ENCODE measurements at places on chromosomes 3 and 15. TPM values are rescaled to one million over a fixed set of nuclear protein-coding genes. Genes with fewer than 3 reads are reported as not detected.

- H3K4me1 ChIP-seq: no peaks in the 10 kb centered on the region
- H3K4me3 ChIP-seq: no peak overlapping the region
- DNase-seq: no peak
- peaks cover 14% of the 10 kb centered on the region for H3K36me3 ChIP-seq
- H3K27ac ChIP-seq: no peak overlapping the region
Observed at GRCh38 chr3:121517953-121518655, 27.7 kb downstream of the POLQ start.

GRCh38 chr15:35756623-35757022 is 210.7 kb upstream of the DPH6 start:
- no peaks in the 10 kb centered on the region for H3K36me3 ChIP-seq
- peaks cover 24% of the 10 kb centered on the region for H3K4me1 ChIP-seq
- no peak overlapping the region for H3K27ac ChIP-seq

The EIF2B5 gene
- 36.4 TPM for total RNA-seq

The GREM1 gene
- 2.9 TPM for total RNA-seq

Measured in neural progenitor cell (in vitro differentiated cells).